Aorta (tissue), 5 donors: ENCODE measurements at places on chromosomes 6 and 20.
A peak's percentile ranks its signal among the peaks of the same experiment; 100 is the strongest.

DNA sequence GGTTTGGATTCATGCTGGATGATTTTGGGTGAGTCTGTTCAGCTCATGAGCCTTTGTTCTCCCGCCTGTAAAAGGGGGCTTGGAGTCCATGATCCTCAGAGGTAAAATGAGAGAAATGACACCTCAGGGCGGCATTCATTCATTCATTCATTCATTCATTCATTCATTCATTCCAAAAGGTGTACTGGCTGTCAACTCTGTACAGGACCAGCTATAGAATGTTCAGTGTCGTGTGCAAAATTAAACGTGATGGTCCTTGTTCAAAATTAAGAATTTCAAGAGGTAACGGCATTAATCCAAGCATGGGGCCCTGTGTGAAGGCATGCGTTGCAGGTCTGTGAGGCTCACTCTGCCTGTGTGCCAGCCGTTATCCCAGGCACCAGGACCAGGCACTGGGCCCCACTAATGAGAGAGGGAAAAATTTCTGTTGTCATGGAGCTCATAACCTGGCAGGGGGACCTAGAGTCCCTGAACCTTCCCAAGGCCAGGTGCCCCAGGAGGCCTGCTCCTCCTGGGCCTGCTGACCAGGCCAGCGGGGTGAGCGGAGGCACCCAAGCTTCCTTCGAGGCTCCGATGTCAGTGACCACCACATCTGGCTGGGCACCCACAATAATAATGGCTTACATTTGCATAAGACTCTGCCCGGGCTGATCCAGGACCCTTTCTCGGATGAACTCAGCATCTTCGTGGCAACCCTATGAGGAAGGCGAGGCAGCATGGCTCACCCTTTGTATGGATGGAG is 53.2 kb downstream of the CEBPB start:
- H3K4me1 ChIP-seq: no peaks in the 10 kb centered on the region
- no peak for DNase-seq
- H3K27ac ChIP-seq: no peak overlapping the region
- no peaks in the 10 kb centered on the region for H3K27me3 ChIP-seq
- no peaks in the 10 kb centered on the region for H3K36me3 ChIP-seq

DNA sequence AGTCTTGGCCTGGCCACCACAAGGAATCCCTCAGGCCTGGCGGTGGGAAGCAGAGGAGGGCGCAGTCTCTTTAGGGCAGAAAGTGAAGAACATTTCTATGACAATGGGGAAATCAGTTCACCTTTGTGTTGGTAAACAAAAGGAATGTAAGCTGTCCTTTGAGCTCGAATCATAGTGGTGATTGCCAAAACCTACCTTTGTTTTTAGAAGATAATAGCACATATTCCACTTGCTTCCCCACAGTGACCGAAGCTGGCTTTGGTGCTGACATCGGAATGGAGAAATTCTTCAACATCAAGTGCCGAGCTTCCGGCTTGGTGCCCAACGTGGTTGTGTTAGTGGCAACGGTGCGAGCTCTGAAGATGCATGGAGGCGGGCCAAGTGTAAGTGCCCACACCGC is 144.1 kb downstream of the MTHFD1L start:
- DNase-seq: no peak
- no peaks in the 10 kb centered on the region for H3K4me1 ChIP-seq
- no peak overlapping the region for H3K27ac ChIP-seq

GRCh38 chr6:334536-335510 is 42.5 kb downstream of the DUSP22 start:
- DNase-seq: no peak
- H3K4me1 ChIP-seq: no peaks in the 10 kb centered on the region
- no peaks in the 10 kb centered on the region for H3K27me3 ChIP-seq
- H3K36me3 ChIP-seq: no peaks in the 10 kb centered on the region
- H3K27ac ChIP-seq: no peak overlapping the region

DNA sequence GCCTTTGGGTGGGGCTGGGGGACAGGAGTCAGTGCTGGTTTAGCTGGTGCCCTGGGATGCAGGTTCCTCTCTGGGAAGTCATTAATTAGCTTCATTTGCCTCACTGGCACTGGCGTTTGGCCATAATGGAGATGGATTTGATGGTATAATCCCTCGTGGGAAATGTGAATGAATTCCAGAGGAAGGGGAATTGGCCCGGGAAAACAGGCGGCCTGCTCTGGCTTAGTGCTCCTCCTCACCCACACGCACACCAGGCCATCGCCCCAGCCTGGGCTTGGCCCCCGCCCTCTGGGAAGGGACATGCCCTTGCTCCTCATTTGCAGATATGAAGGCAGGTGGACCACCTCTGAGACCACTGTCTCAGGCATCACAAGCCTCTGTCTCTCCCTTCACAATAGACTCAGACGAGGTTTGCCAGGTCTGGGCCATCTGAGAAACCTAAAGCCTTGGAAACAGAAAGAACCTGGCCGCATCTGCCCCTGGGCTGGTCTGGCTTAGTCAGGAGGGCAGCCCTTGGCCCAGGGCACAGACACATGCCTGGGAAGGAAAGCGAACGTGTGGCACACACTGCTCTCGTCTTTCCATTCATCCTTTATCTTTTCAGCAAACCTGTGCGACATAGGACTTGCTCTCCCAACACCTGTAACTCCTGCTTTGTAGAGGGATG is 199.2 kb upstream of the CDH4 start:
- no peaks in the 10 kb centered on the region for H3K36me3 ChIP-seq
- no peak overlapping the region for H3K27ac ChIP-seq
- H3K27me3 ChIP-seq: no peaks in the 10 kb centered on the region
- no peaks in the 10 kb centered on the region for H3K4me1 ChIP-seq

- H3K4me3 ChIP-seq: peak overlapping the region; percentile 70
- H3K27me3 ChIP-seq: no peaks in the 10 kb centered on the region
- no peaks in the 10 kb centered on the region for H3K4me1 ChIP-seq
- DNase-seq: peak; percentile 87
- H3K36me3 ChIP-seq: no peaks in the 10 kb centered on the region
Observed at GRCh38 chr6:166627875-166628801, 1.1 kb upstream of the RPS6KA2 start.

DNA sequence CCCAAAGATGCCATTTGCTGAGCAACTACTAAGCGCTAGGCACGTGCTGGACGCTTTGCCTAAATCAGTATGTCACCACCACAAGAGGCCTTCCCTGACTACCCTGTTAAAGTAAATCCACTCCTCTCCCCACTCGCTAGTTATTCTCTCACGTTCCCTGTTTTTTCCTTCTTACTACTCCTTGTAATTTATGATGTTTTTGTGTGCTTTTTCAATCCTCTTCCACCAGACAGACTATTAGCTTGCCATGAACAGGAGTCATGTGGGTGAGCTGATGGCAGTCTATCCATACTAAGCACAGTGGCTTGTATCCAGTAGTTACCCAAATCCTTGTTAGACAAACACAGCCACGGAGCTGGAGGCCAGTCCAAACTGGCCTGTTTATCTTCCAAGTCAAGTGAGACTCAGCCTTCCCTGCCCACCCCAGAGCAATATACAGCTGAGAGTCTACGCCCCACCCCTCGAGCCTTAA is 41.2 kb downstream of the C6orf132 start:
- no peak overlapping the region for H3K4me3 ChIP-seq
- no peak for DNase-seq
- no peaks in the 10 kb centered on the region for H3K27me3 ChIP-seq
- H3K27ac ChIP-seq: no peak overlapping the region

- H3K36me3 ChIP-seq: no peaks in the 10 kb centered on the region
- no peak for DNase-seq
- no peaks in the 10 kb centered on the region for H3K4me1 ChIP-seq
- no peaks in the 10 kb centered on the region for H3K27me3 ChIP-seq
- no peak overlapping the region for H3K4me3 ChIP-seq
- no peak overlapping the region for H3K27ac ChIP-seq
Observed at GRCh38 chr6:83510791-83511190, 1.5 kb upstream of the PRSS35 start.

GRCh38 chr6:149266659-149267058 is 50.9 kb upstream of the TAB2 start:
- no peaks in the 10 kb centered on the region for H3K36me3 ChIP-seq
- H3K27ac ChIP-seq: no peak overlapping the region
- DNase-seq: no peak
- H3K4me1 ChIP-seq: no peaks in the 10 kb centered on the region

DNA sequence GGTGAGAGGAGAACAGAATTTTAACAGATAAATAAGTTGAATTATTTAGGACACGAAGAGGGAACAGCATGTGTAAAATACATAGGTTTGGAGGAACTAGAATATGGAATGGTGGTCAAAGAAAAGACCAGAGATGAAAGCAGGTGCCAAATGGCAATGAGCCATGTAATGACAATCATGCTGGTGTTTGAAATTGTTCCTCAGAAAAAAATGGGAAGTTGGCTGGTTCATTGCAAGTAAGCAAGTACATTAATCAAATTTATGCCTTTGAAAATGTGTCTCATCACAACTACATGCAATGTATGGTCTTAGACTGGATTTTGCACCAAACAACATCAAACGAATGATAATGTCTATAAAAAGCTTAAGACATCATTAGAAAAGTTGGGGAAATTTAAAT is 83.3 kb downstream of the SPTLC3 start:
- H3K4me3 ChIP-seq: no peak overlapping the region
- H3K4me1 ChIP-seq: no peaks in the 10 kb centered on the region
- H3K27me3 ChIP-seq: no peaks in the 10 kb centered on the region
- H3K27ac ChIP-seq: no peak overlapping the region

DNA sequence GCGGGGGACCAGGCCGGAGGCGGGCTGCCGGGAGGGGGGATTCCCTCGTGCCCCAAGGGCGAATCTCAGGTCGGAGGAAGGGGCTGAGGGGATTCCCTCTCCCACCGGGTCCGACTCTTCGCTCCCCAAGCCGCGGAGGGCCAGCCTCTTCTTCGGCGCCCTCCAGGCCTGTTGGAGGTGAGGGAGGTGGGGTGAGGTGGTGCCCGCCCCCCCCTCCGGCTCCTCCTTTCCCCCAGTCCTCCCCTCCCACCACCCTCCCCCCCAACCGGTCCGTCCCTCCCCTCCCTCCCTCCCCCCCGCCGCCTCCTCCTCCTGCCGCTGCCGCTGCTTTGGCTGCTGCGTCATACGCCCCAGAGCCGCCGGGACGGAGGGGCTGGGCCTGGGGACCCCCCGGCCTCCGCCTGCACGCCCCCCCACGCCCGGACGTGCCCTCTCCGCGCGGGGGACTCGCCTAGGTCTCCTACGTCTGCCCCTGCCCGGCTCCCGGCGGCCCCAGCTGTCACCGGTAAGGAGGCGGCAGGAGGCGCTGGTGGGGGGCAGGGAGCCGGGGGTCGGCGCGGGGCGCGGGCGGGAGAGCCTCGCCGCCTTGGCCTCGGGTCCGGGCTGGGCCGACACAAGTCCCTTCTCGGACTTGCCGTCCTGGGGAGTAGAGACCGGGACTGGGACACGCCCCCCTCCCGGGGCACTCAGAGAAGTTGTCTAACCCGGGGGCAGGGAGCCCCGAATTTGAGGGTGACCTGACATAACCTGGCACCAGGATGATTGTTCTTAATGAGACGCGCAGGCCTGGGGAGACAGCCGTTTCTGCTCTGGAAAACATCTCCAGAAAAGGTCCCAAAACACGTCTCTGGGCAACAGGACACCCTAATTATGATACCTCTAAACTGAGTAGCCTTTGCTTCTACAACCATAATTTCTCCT is at the start of gene PHF1:
Gene PHF1, plus strand, starts transcription at position 304 of the 921 bp plus-strand sequence. CDS start 1,250 bp downstream, outside the sequence.
- H3K36me3 ChIP-seq: no peaks in the 10 kb centered on the region
- peak within 1 kb of the TSS; percentile 79 for H3K4me3 ChIP-seq
- H3K4me1 ChIP-seq: no peaks in the 10 kb centered on the region
- peak within 1 kb of the TSS; percentile 81 for H3K27ac ChIP-seq

- H3K36me3 ChIP-seq: no peaks in the 10 kb centered on the region
- H3K27me3 ChIP-seq: no peaks in the 10 kb centered on the region
- H3K4me3 ChIP-seq: no peak overlapping the region
- no peak overlapping the region for H3K27ac ChIP-seq
- DNase-seq: no peak
Observed at GRCh38 chr6:157374889-157375443, 6.0 kb upstream of the ZDHHC14 start.

- no peaks in the 10 kb centered on the region for H3K27me3 ChIP-seq
- H3K36me3 ChIP-seq: no peaks in the 10 kb centered on the region
- DNase-seq: no peak
- H3K27ac ChIP-seq: no peak overlapping the region
- no peaks in the 10 kb centered on the region for H3K4me1 ChIP-seq
- no peak overlapping the region for H3K4me3 ChIP-seq
Observed at GRCh38 chr20:60272790-60273189, 314.6 kb downstream of the CDH26 start.

DNA sequence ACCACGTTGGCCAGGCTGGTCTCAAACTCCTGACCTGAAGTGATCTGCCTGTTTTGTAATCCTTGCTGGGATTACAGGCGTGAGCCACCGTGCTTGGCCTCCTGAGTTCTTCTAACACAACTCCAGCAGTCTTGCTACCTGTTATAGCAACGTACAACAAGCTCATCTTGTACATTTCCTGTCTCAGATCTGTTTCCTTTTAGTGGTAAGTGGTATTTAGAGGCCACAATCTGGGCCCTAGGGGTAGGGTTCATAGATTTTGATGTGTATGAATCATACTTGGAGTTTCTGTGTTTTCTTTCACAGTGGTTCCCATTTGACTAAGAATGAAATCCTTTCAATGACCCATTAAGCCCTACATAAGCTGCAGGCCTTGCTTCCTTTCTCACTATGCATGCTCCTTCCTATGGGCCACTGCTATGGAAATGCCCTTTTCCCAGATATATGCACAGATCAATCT is 27.1 kb upstream of the SYNCRIP start:
- peaks cover 2% of the 10 kb centered on the region for H3K36me3 ChIP-seq
- peaks cover 2% of the 10 kb centered on the region for H3K4me1 ChIP-seq
- no peak overlapping the region for H3K4me3 ChIP-seq

DNA sequence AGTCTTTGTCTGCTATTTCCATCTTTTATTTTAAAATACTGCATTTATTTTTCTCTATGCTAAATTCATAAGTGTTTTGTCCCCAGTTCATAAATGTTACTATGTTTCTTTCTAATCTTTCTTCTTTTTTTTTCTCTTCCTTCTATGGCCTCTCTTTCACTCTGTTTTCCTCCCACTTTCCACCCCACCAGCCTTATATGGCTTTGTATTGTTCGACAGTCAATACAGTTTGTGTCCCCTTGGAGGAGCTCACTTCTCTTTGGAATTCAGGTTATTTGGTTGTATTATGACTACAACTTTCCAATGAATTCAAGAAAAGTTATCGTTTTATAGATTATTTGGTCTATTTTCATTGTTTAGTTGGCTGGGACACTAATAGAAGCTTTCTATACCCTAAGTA is 393.5 kb downstream of the NKAIN2 start:
- H3K4me1 ChIP-seq: no peaks in the 10 kb centered on the region
- H3K4me3 ChIP-seq: no peak overlapping the region
- H3K27me3 ChIP-seq: no peaks in the 10 kb centered on the region

GRCh38 chr20:36167902-36168503 is 13.5 kb downstream of the EPB41L1 start:
- H3K4me1 ChIP-seq: no peaks in the 10 kb centered on the region
- DNase-seq: no peak
- H3K27ac ChIP-seq: no peak overlapping the region
- H3K36me3 ChIP-seq: no peaks in the 10 kb centered on the region

GRCh38 chr6:33794910-33795623 is 6.1 kb upstream of the LEMD2 start:
- H3K4me3 ChIP-seq: no peak overlapping the region
- H3K27me3 ChIP-seq: no peaks in the 10 kb centered on the region
- no peaks in the 10 kb centered on the region for H3K36me3 ChIP-seq
- H3K27ac ChIP-seq: no peak overlapping the region
- H3K4me1 ChIP-seq: no peaks in the 10 kb centered on the region
- no peak for DNase-seq
